Fibroblast of lung (primary cell): ENCODE measurements at places on chromosomes 4 and X.
A peak's percentile ranks its signal among the peaks of the same experiment; 100 is the strongest.

DNA sequence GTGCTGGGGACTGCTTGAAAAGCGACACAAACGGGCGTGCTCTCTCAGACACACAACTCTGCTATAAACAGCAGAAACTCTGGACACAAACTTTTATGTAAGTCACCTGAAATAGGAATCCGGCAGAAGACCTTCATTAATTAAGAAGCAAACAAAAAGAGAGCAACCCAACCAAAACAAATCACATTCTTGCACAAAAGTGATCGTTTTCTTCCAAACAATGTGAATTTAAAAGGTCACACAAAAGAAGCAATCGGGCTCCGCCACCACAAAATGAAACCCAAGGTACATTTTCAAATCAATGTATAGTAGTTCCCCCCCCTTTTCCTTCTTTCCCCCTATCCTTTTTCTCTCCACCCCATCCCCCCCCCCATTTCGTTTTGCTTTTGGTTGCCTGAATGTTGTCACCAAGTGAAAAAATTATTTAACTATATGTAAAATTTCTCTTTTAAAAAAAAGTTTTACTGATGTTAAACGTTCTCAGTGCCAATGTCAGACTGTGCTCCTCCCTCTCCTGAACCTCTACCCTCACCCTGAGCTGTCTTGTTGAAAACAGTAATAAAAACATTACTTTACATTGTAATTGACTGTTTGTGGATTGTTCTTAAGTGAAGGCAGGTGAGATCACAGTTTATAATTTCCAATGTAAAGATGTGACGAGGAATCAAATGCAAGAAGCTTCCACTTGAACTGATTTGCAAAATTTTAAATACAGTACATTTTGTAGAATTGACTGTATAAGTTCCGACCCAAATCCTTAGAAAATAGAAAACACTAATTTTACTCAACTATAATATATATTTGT lies 2.4 kb downstream of the MAB21L2 start:
- DNase-seq = no peak

DNA sequence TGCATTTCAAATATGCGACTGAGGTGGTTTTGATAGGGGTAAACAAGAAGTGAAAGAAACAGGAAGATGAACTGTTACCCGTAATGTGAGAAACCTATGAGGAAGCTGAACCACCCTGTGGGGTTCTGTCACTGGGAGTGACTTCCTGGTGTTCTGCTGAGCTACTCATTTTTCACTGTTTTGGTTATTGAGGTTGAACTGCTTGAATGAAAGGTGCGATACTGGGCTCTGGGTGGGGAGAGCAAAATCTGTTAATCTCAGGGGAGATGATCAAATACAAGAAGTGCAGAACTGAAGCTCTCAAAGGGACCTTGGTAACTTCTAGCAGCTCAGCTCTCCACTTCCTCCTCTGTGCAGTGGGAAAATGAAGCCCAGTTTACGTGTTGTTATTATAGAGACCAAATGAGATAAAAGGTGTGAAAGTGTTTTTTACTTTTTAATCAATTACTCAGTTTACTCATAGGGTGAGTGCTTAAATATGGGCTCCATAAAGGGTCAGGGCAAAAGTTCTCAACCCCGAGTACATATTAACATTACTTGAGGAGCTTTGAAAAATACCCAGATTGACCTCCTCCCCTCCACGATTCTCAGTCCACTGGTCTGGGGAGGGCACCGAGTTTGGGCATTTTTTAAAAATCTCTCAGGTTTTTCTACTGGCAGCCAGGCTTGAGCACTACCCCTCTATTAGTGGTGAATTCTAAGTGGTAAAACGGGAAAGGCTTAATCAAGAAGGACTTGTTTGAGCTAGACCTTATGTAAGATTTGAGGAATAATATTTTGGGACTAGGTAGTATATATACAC lies 66.7 kb downstream of the COQ2 start:
- DNase-seq = no peak

GRCh38 chr4:107366016-107366735 lies 330.1 kb upstream of the DKK2 start:
- no peak for DNase-seq

- no peak for DNase-seq
Measured at GRCh38 chrX:23656091-23656490, 11.2 kb upstream of the PRDX4 start.

- peak; percentile 44 for DNase-seq
Measured at GRCh38 chrX:153539171-153539978, 21.9 kb downstream of the ATP2B3 start.

DNA sequence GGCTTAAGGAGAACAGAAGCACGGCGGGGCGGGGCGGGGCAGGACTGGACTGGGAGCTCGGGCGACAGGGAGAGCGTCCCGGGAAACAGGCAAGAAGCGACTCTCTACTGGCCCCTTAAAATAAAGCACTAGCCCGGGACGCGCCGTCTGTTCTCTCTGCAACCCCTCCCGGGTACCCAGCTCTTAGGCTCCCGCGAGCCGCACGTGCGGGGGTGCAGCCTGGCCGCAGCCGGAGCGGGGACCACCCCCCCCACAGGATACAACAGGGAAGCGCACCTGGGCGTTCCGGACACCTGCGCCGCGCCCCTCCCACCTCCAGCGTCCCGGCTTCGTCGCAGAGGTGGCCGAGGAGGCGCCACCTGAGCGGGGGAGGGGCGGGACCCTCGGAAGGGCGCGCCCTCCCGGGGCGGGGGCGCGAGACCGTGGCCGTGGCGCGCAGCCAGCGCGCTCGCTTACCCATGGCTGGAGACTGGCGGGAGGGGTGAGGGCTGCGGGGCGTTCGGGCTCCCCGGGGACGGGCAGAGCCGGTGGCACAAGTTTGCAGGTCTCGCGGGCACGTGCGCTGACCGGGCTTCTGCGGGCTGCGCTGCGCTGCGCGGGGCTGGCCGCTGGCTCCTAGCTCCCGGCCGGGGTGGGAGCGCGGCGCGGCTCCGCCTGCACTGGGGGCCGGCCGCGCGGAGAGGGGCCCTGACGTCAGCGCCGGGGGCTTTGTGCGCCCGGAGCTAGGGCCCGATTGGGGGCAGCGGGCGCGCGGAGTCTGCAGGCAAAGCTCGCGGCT lies 91.5 kb downstream of the GEMIN8 start:
- DNase-seq = peak; percentile 6

- no peak for DNase-seq
Measured at GRCh38 chr4:82604522-82604921, 42.7 kb upstream of the TMEM150C start.

DNA sequence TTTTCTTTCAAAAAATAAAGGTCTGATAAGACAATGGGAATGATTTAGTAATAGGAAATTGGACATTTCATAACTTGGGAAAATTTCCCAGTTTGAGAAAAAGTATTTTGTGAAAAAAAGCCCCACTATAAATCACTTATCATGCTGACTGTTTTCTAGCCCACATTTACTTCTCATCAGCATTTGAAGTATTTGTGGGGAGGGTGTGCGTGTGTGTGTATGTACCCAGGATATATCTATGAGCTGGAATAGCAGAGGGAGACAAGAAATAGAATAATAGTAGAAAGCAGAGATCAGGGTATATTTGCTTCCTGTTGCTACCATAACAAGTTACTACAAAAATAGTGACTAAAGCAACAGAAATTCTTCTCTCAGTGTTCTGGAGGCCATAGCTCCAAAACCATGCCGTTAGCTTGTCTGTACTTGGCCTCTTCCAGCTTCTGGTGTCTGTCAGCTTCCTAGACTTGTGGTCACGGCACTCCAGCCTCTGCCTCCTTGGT lies 139.8 kb downstream of the PTTG2 start:
- peak; percentile 61 for DNase-seq

GRCh38 chr4:109803924-109804571 lies 2.2 kb upstream of the CFI start:
- DNase-seq = peak; percentile 67

DNA sequence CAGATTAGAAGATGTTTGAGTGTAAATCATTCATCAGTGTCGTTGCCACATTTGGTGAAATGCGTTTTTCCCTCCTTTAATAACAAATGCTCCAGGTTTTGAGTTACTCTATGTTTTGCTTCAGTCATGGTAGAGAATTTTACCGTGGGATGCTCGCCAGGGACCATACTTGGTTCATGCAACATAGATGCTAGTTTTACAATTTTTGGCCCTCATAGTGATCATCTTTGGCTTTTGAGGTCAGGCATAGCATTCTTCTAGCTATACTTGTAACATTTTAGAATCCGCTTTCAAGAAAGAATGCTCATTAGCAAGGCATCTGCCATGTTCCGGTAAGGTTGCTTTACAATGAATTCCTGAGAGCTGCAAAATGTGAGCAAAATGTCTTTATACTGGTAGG lies 147.2 kb downstream of the SPCS3 start:
- no peak for DNase-seq

DNA sequence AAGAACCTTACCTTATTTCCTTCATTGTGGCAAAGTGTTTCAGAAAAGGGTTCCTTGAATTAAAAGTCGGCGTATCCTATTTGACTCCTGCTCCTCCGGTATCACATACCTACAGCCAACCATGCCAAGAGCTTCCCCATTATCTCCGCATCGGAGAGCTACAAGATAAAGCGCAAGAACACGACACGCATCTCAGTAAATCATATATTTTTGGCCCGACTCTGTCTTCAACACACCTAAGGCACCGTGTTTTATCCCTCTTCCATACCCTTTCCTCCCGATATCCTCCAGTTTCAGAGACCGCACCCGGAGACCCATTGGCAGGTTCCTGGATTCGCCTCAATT lies 497 bp upstream of the THAP9 start:
- peak; percentile 41 for DNase-seq

- no peak for DNase-seq
Measured at GRCh38 chrX:39017716-39018115, 216.5 kb downstream of the MID1IP1 start.

- no peak for DNase-seq
Measured at GRCh38 chrX:12657881-12658280, 133.3 kb upstream of the PRPS2 start.

- peak; percentile 94 for DNase-seq
Measured at GRCh38 chr4:7815562-7815961, 124.1 kb downstream of the AFAP1 start.

DNA sequence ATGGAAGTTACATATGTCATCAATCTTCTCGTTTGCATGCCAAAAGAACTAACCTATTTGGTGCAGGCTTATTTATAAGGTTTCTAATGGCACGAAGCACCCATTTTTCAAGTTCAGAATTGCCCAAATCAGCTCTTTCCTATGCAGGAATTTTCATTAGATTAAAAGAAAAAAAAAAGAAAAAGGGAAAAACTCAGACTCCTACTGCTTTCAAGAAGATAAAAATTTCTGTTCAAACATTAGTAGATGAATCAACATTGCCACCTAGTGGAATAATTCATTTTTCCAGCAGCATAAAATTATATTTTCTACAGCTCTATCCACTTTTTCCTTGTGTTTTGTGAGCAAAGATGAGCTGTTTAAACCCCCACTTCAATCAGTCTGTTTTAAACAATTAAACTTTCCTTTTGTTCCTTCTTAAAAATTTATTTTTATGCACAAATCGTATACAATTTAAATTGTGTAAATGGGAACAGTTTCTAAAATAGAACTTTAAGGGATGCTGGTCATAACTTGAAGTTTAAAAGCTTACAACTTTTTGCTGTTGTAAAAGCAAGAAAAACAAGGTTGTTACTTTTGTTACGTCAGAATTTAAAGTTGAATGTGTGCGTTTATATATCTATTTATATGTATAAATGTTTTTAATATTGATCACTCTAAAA lies 309.9 kb downstream of the ARAP2 start:
- peak; percentile 33 for DNase-seq

- peak; percentile 93 for DNase-seq
Measured at GRCh38 chr4:21888195-21888976, 60.2 kb downstream of the KCNIP4 start.

DNA sequence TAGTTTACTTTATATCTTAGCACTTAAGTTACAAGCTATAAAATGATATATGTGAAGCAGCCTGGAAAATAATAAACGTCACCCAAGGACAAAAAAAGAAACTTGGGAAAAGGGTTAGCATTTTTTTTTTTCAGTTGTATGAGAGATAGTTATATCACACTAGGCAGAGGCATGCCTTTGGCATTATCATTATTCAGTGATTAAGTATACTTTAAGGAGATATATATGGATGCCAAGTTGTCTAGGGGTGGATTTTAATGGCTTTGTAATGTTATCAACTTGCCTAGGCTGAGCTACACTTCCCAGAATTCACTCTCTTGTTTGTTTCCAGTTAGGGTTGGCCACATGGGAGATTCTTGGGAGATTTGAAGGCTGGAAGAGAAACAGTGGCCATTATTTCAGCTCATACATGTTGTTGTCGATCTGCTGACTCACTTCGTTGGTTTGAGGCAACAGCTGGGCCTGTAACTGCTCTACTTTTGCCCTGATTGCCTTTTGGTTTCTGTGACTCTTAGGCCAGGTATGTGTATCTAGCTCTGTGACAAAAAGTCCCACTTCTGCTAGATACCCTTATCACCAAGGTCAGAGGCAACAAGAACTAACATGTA lies 11.5 kb upstream of the SRPX start:
- peak; percentile 80 for DNase-seq

DNA sequence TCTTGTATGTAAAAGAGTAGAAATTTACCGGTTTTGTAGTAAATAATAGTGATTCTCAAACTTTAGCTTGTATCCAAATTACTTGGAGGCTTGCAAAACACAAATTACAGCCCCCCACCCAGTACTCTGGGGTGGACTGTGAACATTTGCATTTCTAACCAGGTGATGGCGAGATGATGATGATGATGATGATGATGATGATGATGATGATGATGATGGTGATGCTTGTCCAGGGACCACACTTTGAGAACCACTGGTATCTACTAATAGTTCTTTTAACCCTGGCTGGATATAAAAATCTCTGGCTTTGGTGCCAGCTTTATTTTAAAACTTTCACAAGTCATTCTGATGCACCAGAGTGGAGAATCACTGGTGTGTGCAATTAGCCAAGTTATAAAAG lies 96.3 kb downstream of the MRPL1 start:
- no peak for DNase-seq

- DNase-seq = peak; percentile 49
Measured at GRCh38 chr4:16048619-16049419, 35.0 kb downstream of the PROM1 start.

DNA sequence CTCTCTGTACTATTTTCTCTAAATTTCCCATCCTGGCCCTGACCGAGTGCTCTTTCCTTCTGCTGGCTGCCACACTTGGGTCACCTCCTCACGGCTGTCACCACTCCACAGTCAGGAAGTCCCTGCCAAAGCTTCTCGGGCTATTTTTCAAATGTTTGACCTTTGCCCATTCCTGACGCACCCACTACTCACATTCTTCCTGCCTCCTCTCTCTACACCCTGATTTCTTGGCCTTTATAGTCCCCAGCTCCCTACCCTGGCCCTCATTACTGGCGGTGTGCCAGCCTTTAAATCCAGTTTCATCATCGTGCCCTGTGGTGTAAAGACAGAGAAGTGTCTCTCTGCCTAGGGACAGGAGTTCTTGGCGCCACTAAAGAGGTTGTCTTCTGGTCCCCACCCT lies 46.4 kb upstream of the GATB start:
- peak; percentile 4 for DNase-seq

GRCh38 chrX:47992095-47992380 lies 11.8 kb downstream of the ZNF182 start:
- no peak for DNase-seq

DNA sequence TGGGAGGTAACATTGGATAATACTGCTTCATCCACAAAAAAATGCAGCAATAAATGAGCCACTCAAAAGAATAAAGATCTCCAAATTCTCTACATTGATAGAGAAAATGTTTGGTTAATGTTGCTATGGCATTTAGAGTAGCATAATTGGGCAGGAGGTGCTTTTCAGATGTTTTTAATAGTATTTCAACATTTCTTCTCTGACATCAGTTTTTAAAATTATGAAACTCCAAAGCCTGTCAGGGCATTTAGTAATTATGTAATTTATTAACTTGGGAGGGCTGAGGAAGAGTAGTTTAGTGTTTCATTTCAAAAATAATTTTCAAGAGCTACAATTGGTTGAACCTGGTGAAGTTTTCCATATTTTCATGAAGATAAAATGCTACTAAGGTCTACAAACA lies 211.3 kb upstream of the INTU start:
- peak; percentile 9 for DNase-seq

GRCh38 chr4:165208221-165208652 lies 876 bp downstream of the KLHL2 start:
- DNase-seq = no peak
